ENCODE measurements at places on chromosomes 2 and 18. TPM values are rescaled to one million over a fixed set of nuclear protein-coding genes. Genes with fewer than 3 reads are reported as not detected.
A peak's percentile ranks its signal among the peaks of the same experiment; 100 is the strongest.

DNA sequence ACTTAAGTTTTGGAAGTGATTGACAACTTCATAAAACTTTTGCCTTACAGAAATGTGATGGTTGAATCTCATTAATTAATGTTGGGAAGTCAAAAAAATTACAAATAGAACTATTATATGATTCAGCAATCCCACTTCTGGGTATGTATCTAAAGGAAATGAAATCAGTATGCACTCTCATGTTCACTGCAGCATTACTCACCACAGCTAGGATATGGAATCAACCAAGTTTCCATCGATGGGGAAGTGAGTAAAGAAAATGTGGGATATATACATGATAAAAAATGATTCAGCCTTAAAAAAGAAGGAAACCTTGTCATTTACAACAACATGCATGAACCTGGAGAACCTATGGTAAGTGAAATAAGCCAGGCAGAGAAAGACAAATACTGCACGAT, 112.4 kb upstream of the WDR75 start:
- DNase-seq, result peak; percentile 63

DNA sequence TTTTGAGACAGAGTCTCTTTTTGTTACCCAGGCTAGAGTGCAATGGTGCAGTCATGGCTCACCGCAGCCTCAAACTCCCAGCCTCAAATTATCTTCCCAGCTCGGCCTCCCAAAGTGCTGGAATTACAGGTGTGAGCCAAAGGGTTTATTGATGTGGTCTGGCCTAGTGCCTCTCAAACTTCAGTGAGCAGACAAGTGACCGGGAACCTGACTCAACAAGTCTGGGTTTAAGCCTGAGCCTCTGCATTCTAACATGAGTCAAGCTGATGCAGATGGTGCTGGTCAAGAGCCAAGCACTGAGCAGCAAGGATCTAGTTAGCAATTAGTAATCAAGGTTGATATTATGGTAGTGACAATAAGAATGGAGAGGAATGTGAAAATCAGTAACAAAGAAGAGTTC, 21.3 kb downstream of the CDK15 start:
- peak; percentile 58 for DNase-seq

DNA sequence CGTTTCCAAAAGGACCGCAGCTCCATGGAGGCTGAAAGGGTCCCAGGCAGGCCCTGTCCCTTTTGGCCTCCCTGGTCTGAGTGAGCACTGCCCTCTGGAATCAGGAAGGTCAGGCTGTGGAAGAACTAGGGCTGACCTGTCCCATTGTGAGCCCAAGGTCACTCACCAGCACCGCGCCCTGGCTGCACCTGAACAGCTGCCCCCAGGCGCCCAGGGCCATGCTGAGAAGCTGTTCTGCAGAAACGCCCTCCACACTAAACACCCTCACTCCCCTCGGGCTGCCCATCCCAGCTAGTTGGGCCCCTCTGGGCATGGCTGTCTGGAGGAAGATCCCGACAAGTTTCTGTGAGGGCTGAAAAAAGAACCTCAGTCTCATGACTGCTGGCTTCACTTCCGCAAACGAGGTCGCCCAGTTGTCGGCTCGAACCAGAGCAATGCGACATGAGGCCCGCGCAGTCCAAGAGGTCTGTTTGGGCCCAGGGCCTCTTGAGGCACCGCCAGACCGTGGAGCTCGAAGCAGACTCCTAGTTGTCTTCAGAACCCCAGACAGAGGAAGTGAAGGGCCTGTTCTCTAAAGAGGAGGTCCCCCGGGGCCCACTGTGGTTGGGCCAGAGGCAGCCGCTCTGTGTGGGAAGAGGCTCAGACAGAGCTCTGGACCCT, 64.4 kb downstream of the INPP5D start:
- no peak for DNase-seq

Gene COL5A2
- 962 TPM for total RNA-seq

DNA sequence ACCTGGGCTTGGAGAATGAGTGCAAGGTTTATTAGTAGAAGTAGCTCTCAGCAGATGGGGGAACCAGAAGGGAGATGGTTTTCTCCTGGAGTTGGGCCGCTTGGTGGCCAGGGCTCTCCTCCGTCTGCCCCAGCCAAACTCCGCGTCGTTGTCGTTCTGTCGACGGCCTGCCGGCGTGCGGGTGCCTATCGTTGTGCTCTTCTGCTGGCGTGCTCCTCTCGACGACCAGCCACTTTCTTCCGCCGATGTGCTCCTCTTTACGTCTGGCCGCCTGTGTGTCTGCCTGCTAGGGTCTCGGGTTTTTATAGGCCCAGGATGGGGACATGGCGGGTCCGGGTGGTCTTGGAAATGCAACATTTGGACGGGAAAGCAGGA, 119.1 kb downstream of the BMPR2 start:
- DNase-seq, result no peak

DNA sequence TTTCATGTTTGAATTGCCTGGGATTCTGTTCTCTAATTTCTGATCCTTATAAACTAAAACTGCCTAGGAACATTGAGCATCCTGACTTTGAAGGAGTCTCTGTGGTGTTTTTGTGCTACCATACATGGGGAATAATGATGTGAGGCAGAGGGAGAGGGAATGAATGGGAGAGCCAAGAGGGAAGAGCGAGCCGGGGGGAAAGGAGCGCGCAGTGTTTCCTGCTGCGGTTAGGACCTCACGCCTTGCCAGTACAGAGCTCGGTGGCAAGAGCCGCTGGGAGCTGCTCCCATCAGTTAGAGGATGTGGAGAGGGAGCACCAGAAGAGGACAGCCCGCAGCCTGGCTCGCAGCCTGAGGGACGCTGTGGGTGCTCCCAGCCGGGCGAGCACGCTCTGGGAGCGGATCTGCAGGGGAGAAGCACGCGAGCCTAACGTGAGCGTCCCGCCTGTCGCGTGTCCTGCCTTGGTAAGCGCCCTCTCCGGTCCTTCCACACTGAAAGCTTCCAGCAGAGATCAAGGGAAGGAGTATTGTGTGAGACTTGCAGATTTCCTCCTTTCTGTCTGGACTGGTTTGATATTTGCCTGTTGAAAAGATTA, 114.7 kb downstream of the FAM210A start:
- DNase-seq, result peak; percentile 61

- no peak for DNase-seq
Measured at GRCh38 chr2:158125756-158126498, 24.3 kb downstream of the UPP2 start.

DNA sequence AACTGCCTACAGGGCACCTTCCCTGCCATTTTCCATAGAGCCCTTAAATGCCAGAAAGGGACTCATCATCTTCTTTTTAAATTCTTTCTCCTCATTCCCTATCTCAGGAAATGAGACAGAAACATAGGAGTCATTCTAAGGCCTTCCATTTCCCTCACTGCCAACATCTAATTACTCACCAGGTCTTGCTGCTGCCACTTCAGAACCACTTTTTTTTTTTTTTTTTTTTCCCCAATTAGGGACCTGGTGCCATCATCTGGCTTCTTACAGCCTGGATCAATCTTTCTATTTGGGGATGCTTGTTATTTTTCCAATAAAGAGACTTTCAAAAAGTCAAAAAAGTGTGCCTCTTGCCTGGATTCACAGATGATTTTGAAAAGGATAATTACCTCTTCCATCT, 373.4 kb downstream of the LPIN1 start:
- DNase-seq, result peak; percentile 79

DNA sequence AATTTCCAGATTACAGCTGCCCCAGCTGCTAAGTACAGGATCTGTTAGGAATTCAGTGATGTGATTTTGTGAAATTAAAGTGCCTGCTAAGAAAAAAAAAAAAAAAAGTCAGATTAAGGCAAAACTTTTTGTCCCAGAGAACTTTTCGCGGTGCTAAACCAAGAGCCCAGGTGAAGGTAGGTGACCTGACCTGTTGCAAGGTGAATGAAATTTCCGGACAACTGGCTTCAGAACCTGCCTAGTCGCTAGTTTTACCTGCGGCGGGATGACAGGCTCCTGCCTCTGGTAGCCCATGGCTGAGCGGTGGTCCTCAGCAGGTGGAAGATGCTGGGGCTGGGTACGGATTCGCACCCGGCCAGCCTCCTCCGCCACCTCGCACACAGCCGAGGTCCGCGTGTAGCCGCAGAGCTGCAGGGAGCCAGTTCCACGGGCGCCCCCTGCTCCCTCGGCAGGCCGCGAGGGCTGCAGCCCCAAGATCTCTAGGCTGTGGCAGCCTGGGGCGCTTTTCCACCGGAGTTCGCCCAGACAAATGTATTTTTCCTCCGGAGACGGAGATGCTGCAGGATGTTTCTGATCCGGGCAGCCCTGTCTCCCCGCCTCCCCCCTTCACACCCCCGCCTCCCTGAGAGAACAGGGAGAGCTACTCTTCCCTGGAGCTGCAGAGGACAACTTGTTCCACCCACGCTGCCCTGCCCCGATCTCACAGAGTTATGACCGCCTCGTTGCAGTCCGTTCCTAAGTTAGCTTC, at the start of gene SLC38A11:
TSS of gene SLC38A11 (minus strand) at position 572 of the 748 bp plus-strand sequence. CDS start at position 294, 278 bp downstream.
- peak; percentile 67 for DNase-seq

Gene TDRD15
- not detected for total RNA-seq

- no peak for DNase-seq
Measured at GRCh38 chr2:108945969-108946368, 43.1 kb downstream of the EDAR start.

Gene LYG2
- total RNA-seq, result not detected

Gene DUSP11
- 37.3 TPM for total RNA-seq

Gene MEIS1
- 21.4 TPM for total RNA-seq

Gene PLB1
- 0.11 TPM for total RNA-seq

DNA sequence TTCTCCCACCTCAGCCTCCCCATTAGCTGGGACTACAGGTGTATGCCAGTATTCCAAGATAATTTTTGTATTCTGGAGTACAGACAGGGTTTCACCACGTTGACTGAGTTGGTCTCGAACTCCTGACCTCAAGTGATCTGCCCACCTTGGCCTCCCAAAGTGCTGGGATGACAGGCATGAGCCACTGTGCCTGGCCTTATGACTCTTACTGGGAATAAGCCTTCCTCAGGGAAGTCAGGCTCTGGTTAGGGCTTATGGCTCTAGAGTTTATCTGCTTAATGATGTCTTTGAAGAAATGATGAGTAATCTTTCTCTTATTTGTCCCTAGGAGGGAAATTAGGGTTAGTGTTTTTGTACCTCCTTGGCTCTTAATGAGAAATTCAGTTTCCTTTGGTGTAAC, 187.7 kb downstream of the FAM210A start:
- DNase-seq, result no peak

- peak; percentile 62 for DNase-seq
Measured at GRCh38 chr18:3207565-3207964, 12.2 kb downstream of the MYOM1 start.

Gene NT5C1B
- total RNA-seq, result not detected

Gene CDCA7
- total RNA-seq, result 3.0 TPM

- no peak for DNase-seq
Measured at GRCh38 chr2:9241233-9241632, 34.6 kb downstream of the ASAP2 start.

DNA sequence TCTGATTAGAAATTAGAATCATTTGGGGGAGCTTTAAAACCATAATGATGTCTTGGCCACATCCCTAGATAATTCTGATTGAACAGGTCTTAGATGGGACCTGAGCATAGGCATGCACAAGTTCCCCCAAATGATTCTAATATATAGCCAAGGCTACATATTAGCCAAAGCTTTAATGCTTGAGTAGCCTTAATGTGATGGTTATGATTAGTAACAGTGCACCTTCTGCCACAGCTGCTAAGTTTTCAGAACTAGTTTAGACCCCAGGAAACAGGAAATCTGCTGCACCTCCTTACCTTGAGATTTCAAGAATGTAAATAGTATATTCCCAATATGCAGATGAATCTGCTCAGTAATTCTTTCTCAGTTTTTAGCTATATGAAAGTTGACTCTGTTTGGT, 119.8 kb downstream of the PTPN4 start:
- no peak for DNase-seq

DNA sequence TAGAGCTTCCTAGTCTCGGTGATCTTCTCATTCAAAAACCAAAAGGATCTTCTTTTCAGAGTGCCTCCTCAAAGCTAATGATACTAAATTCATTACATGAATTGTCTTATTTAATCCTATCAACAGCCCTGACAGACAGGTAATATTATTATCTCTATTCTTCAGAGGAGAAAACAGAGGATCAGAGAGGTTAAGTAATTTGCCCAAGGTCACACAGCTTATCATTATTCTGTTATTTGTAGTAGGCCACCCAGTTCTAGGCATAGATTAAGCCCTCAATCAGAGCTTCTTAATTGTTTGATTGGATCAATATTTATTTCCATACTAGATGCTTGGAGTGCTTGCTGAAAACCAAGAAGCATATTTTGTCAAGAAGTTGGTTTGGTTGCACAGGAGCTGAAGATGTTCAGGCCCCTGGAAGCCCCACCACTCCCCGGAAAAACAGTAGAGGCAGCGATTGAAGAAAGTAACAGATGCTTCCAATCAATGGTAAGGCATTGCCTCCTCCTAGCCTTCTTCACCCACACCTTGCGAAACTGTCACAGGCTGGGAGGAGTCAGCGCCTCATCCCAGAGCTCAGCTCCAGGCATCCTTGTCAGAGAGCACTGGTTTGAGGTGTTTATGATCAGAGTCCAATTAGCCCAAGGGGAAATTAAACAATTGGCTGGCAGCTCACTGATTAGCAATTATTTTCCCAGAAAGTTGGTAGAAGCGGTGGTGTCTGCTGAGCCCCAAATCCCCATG, 487.2 kb downstream of the BCL11A start:
- DNase-seq, result no peak

Gene SP9
- not detected for total RNA-seq

Gene LYG1
- total RNA-seq, result not detected

Gene VWA3B
- total RNA-seq, result not detected

- no peak for DNase-seq
Measured at GRCh38 chr2:3122525-3122924, 255.1 kb downstream of the EIPR1 start.

Gene STAT4
- total RNA-seq, result 1.5 TPM

DNA sequence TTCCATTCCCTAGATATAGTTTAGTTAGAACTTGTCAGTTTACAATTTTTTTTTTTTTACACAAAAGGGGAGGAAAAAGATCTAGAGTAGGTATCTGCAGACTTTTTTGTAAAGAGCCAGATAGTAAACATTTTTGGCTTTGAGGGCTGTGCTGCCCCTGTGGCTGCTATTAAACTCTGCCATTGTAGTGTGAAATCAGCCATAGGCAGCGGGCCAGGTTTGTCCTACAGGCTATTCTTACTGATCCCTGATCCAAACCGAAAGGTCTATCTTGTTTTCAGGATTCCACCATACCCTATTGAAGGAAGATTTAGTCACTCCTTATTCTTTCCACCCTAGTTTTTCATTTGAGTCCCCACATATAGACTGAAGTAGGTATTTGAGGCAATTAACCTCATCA, 203.4 kb downstream of the RND3 start:
- no peak for DNase-seq

DNA sequence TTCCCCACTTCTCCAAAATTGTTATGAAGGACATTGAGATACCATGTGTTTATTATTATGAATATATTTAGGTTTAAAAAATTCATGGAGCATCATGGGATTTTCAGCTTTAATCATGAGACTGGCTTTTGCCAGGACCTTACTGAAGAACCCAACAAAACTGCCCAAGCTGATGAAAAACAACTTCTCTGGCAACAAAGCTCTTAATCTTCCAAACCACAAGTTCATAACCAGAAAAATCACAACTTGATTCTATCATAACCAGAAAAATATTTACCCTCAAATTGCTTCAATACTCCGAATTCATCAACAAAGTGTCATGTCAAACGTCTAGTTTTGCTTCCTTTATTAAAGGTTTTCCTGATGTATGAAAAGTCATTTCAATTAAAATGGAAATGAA, 971.8 kb upstream of the ACVR2A start:
- DNase-seq, result no peak
